Fibroblast of skin of back (primary cell): ENCODE measurements at places on chromosomes 7 and 10.
A peak's percentile ranks its signal among the peaks of the same experiment; 100 is the strongest.

- DNase-seq, result no peak
These were observed 95.5 kb downstream of the MAP3K8 start for GRCh38 chr10:30529373-30529998.

DNA sequence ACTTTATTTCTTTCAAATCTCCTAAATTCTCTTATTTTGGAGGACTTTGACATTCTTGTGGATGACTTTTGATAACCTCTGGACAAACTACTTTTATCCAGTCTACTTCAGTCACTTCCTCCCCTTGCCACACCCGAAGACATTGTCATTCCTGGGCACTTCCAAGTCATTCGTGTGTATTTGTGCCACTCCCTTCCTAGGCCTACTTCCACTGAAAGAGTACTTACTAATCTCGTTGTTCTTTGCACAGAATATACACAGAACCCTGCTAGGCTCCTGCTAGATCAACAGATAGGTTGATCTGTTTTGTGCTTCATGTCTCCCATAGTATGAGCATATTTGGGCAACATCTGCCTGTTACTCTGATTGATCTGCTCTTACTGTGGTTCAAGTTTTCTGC lies 355.4 kb downstream of the HGF start:
- DNase-seq, result peak; percentile 11

DNA sequence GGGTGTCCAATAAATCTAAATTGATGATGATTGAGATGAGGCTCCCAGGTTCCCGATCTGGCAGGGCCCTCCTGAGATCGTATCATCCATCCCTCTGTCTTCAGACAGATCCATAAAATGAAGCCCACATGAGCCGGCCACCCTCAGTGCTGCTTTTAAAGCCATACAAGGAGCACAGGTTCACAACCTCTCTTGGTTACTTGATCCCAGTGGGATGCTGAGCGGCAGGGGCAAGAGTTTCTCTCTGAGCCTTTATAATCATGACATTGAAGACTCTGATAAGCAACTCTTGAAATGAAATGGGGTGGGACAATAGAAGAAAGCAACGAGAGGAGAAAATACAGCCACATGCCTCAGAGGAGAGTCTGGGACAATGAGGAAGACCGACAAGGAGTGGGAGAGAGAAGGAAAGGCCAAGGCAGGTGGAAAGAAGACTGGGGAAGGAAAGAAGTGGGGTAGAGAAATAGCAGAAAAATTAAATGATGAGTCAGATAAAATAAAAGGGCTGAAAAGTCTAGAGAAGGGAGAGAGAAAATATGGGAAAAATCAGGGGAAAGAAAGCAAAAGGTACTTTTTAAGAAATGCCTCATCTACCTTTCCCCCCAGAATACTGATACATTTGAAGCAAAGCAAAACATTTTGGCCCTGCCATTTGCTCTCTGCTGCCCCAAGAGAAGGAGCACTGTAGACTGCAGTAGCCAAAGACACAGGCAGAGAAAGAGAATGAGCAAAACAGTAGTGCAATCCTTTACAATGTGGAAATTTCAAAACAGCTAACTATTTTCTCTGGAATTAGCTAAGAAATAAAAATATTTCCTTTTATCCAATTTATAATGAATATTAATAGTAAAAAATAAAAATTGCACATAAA lies 14.6 kb downstream of the GBX1 start:
- no peak for DNase-seq

- no peak for DNase-seq
These were observed 2.1 kb downstream of the GLCCI1 start for GRCh38 chr7:7970531-7971307.

DNA sequence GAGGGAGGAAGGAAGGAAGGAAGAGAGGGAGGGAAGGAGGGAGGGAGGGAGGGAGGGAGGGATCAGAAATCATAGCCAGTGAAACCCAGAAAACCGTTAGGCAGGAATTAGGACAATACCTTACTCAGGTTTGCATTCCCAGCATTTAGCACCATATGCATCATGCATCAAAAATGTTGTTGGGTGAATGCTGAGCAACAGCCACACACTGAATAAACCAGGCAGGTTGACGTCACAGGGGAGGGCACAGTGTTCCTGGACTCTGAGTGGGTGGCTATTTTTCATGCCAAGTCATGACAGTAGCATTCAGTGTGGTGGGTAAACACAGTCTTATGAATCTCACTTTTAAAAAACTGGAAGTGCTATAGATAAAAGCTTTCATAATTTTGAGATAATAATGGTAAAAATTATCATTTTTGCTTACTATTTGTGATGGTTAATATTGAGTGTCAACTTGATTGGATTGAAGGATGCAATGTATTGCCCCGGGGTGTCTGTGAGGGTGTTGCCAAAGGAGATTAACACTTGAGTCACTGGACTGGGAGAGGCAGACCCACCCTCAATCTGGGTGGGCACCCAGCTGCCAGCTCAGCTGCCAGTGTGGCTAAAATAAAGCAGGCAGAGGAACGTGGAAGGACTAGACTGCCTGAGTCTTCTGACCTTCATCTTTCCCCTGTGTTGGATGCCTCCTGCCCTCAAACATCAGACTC lies 199.1 kb upstream of the PRKCQ start:
- peak; percentile 96 for DNase-seq

GRCh38 chr10:75508814-75509306 lies 77.4 kb downstream of the LRMDA start:
- peak; percentile 3 for DNase-seq

DNA sequence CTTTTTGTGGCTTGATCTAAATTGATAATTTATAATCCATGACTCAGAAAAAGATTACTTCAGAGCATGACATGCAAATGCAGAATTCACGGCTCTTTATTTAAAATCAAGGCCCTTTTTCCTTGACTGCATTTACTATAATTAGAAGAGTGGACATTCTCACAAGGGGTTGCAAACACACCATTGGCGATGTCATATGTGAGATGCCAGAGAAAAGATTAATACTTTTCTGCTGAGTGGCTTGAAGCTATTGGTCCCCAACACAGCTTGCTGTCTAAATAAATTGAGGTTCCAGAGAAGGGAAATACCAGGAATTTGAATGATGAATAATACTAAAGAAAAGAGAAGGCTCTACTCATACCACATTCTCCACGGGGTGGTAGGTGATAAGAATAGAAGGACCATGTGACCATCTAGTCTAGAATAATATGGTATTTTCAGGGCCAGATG lies 78.7 kb upstream of the ARID5B start:
- peak; percentile 87 for DNase-seq

DNA sequence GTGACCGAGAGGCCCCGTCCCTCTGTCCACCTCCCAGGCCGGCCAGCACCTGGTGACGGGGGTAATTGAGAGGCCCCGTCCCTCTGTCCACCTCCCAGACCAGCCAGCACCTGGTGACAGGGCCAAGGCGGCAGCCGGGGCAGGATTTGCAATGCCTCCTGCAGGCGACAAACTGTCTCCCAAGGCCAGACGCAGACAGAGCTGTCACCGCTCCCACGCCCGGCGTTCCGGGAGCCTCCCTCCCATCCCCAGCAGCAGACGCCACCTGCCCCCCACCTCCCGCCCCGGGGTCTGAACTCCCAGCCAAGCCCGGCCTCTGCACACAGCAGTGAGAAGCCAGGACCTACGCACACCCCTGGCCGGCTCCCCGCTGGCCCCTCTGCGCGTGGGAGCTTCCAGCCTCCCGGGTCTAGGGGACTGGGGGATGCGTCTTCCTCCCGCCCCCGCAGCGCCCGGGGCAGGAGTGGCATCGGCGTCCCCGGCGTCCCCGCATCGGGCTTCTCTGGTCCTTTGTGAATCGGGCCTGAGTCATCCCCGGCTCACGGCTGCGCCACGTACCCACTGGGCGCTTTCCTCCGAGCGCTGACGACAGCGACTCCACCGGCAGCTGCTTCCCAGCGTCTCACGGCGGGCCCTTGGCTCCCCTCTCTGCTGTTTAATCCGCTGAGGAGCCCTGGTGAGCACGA lies 95.1 kb upstream of the DIP2C start:
- DNase-seq, result peak; percentile 88

DNA sequence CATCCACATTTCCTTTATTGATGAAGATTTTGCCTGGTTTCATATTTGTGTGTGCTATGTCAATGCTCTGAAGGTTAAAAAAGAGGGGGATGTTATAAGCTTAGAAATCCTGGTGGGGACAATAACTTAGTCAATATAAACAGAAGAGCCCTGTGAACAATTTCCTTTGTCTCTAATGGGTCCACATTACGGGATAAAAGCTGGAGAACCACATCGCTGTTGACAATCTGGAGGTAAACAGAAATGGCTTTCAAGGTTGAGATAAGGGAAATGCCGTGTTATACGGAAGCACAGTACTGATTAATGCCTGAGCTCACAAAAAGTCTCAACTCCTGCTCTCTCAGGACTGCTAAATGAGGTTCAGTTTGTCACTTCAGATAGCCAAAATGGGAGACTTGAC lies 16.8 kb downstream of the ASAH2 start:
- no peak for DNase-seq

GRCh38 chr7:7857143-7857583 lies 111.4 kb upstream of the GLCCI1 start:
- DNase-seq, result no peak

- peak; percentile 62 for DNase-seq
These were observed 306.2 kb downstream of the BICC1 start for GRCh38 chr10:58818900-58819299.

- DNase-seq, result peak; percentile 94
These were observed 1.5 kb downstream of the PTPN12 start for GRCh38 chr7:77538281-77539212.

- no peak for DNase-seq
These were observed 85.8 kb downstream of the PRPF18 start for GRCh38 chr10:13672548-13672947.

- DNase-seq, result peak; percentile 75
These were observed 11.6 kb downstream of the GOLGA7B start for GRCh38 chr10:97861097-97861750.

DNA sequence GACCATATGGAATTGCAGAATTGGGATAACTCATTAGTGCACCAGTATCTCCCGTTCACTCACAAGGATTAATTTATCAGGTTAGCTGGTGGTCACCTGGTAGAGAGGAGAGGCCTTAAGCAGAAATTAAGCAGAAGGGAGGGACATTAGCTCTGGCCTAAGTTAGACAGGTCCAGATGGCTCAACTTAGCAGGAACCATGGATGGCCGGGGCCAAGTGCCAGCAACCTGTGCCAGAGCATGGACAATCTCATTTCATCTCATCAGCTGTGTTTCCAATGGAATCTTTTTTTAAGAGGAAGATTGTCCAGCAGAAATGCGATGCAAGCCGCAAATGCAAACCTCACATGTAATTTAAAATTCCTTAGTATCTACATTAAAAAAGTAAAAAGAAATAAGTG lies 82.2 kb downstream of the JCAD start:
- no peak for DNase-seq

DNA sequence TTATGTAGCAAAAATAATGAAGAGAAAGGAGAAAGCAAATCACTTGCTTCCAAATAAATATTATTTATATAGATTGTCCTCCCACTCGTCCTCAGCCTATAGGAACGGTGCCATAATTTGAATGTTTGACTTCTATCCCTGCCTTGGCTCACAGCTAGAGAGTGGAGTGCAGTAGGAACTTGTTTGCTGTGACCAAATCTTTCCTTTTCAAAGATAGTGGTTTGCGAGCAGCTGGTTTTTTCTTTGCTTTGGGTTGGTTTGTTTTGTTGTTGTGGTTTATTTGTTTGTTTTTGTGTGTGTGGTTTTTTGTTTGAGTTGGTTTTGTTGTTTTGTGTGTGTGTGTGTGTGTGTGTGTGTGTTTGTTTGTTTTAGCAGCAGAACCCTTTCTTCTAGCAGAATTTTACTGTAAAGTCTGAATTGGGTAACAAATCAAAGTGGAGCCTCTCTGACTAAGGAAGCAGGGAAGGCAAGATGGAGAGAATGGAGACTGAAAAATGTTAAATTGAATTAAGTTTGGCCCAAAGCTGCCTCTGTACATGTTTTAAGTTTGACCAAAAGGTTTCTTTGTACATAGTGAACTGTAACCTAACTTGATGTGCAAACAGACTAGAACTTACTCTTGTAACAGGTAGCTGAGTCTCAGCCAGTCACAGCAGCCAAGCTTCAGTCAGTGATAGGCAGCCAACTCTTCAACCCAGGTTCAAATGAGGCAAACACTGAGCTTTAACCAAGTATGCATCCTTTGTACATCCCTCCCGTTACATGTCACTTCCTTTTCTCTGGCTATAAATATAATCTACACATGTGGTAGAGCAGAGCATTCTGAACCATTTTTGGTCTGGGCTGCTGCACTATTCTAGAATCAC lies 149.5 kb upstream of the LRGUK start:
- DNase-seq, result peak; percentile 9

DNA sequence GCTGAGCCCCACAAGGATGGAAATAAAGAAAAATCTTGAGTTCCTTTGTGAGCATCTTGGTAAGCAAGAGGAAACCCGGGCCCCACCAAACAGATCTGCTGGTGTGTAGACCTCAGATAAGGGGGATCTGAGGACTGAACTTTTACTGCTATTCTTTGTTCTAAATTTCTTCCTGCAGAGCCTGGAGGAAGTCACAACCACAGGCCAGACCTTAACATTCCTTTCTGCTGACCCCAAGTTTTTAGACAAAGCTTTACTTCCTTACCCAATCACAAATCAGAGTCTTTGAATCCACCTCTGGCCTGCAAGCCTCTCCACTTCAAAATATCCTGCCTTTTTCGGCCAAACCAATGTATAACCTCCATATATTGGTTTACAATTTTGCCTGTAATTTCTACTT lies 352.6 kb upstream of the AUTS2 start:
- DNase-seq, result peak; percentile 42

DNA sequence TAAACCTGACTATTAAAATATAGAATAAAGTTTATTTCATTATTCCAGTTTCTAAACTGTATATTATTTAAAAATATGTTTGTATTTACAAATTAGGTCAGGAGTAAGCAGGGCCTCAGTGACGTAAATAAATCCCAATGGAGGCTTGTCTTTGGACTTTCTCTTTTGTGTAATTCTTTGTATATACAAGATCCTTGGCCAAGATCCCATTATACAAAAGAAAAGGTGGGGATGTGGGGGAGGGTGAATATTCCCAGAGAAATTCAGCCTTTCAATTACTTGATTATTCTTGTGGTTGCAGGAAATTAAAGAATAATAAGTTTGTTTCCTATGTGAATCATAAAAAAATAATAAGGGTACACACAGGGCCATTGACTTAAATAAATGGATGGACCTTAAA lies 178.7 kb upstream of the PRPS1L1 start:
- DNase-seq, result no peak

DNA sequence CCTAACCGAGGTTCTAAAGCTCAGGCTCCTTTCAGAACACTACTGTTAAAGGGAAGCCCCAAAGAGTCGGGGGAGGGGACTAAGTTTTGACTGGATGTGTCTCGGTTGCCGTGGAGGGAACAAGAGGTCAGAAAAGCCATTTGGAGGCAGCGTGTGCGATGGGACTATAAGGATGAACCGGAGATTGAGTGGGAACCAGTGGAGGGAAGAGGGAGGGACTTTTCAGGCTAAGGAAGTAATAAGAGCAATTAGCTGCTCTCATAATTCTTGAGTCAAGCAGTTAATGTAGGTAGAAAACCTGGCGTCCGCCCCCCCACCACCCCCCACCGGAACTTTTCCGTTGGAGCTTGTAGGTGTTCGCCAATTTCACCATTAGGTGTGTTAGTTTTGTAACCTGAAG lies 491 bp upstream of the AKAP9 start:
- DNase-seq, result peak; percentile 24

- DNase-seq, result peak; percentile 9
These were observed 106.6 kb downstream of the EXOC4 start for GRCh38 chr7:133359449-133359848.

- DNase-seq, result no peak
These were observed 454.7 kb downstream of the TYW1 start for GRCh38 chr7:67451306-67451705.

GRCh38 chr7:26553128-26553527 lies 261.5 kb downstream of the SNX10 start:
- DNase-seq, result no peak

- peak; percentile 19 for DNase-seq
These were observed 138.6 kb upstream of the CCDC6 start for GRCh38 chr10:60044971-60045370.
